BJ (cell line): ENCODE measurements at places on chromosomes 3 and 15.
A peak's percentile ranks its signal among the peaks of the same experiment; 100 is the strongest.

- DNase-seq: no peak
Observed at GRCh38 chr15:65333856-65334255, 29.4 kb downstream of the RNU5B-1 start.

- no peak for DNase-seq
Observed at GRCh38 chr15:70478251-70478990, 284.9 kb downstream of the UACA start.

DNA sequence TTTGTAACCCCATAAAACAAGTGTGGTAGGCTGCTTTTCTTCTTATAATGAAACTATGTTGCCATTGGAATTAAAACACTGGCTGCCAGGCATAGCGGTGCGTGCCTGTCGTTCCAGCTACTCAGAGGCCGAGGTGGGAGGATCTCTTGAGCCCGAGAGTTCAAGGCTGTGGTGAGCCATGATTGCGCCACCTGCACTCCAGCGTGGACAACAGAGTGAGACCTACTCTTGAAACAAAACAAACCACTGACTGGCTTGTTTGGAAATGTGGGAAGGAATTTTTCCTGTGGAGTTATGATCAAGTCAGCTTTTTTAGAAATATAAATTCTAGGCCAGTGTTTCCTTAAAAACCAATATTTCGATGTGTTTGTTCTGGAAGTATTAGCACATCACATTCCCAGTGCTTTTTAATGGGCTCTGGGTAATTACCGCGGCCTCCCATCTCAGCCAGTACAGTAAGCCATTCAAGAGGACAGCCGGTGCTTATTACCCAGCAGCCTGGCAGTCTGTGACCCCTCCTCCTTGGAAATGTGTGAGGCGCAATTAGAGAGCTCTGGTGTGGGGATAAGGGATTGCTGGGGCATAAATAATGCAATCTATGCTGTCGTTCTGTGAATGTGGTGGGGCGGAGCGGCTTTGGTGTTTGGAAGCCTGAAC is 58.3 kb upstream of the TRAK1 start:
- peak; percentile 98 for DNase-seq

GRCh38 chr3:26498271-26498670 is 124.3 kb upstream of the LRRC3B start:
- DNase-seq: no peak

- DNase-seq: peak; percentile 57
Observed at GRCh38 chr3:8964436-8965370, 1.4 kb upstream of the RAD18 start.

DNA sequence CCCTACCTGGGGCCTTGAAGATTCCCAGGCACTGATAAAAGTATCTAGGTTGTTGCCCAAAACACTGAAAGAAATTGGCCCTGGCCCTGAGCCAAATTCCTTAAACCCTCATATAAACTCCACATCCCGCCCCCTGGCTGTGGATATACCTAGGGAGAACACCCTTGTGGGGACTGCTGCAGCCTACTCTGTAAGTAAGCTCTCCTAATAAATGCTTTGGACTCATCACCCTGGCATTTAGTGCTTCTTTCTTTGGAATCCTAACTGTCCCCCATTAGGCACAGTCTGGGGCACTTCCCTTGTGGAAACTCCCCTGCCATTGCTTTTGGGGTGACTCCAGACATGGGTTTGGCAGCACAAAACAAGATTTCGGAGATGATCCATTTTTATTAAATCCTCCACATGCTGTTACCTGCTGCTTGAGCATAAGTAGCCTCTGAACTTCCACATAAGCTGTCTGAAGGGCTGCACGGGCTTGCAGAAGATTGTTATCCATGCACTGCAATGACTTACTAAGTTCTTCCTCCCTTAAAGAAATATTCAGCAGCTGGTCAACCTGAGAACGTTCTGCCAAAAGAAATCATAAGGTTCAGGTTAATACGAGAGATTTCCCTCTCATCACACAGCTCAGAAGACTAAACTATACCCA is 46.4 kb downstream of the ZNF106 start:
- DNase-seq: no peak
